ENCODE measurements at places on chromosomes 6 and 20. TPM values are rescaled to one million over a fixed set of nuclear protein-coding genes. Genes with fewer than 3 reads are reported as not detected.

Gene APCDD1L
- 2.4 TPM for total RNA-seq

Gene KIAA0408
- total RNA-seq = 7.5 TPM

Gene ERVFRD-1
- not detected for total RNA-seq

Gene EEF1A2
- total RNA-seq = 34.9 TPM

DNA sequence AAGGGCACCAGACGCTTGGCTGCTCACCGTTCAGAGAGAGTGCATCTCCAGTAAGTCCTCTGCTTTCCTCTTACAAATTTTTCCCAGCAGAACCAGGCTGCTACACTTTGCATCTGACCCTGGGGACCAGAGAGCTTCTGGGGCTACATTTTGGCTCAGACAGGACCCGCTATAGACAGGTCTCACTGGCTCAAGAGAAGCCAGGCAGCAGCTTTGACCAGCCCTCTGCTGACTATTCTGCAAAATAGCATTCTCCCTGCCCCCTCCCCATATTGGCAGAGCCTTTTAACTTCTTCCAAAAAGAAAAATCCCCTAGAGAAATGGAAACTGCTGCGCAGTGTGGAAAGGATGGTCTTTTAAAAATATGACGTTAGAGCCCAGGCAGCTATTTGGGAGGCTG is 37.2 kb downstream of the CPXM1 start:
- H3K4me3 ChIP-seq = no peak overlapping the region
- no peak for DNase-seq
- no peaks in the 10 kb centered on the region for H3K36me3 ChIP-seq
- peaks cover 9% of the 10 kb centered on the region for H3K4me1 ChIP-seq
- H3K27me3 ChIP-seq = peaks cover 5% of the 10 kb centered on the region

- H3K27me3 ChIP-seq = peaks cover 25% of the 10 kb centered on the region
- H3K27ac ChIP-seq = peak overlapping the region; percentile 84
- peak; percentile 74 for DNase-seq
- H3K36me3 ChIP-seq = peaks cover 4% of the 10 kb centered on the region
Observed at GRCh38 chr6:108562503-108562993, 1.8 kb downstream of the FOXO3 start.

GRCh38 chr6:34389034-34389433 is 3.4 kb downstream of the NUDT3 start:
- no peak overlapping the region for H3K27ac ChIP-seq
- H3K4me1 ChIP-seq = peaks cover 37% of the 10 kb centered on the region
- no peaks in the 10 kb centered on the region for H3K36me3 ChIP-seq
- no peak for DNase-seq
- H3K27me3 ChIP-seq = no peaks in the 10 kb centered on the region

- no peaks in the 10 kb centered on the region for H3K4me1 ChIP-seq
- H3K27ac ChIP-seq = no peak overlapping the region
- no peak overlapping the region for H3K4me3 ChIP-seq
- no peaks in the 10 kb centered on the region for H3K36me3 ChIP-seq
Observed at GRCh38 chr6:129929433-129929832, 68.3 kb upstream of the TMEM244 start.

- H3K4me1 ChIP-seq = peaks cover 9% of the 10 kb centered on the region
- DNase-seq = no peak
- no peaks in the 10 kb centered on the region for H3K27me3 ChIP-seq
Observed at GRCh38 chr20:50343490-50344179, 153.0 kb downstream of the CEBPB start.

GRCh38 chr6:115583290-115583689 is 477.4 kb downstream of the FRK start:
- DNase-seq = no peak
- no peaks in the 10 kb centered on the region for H3K36me3 ChIP-seq
- H3K4me1 ChIP-seq = no peaks in the 10 kb centered on the region
- H3K4me3 ChIP-seq = no peak overlapping the region
- no peak overlapping the region for H3K27ac ChIP-seq
- H3K27me3 ChIP-seq = no peaks in the 10 kb centered on the region

GRCh38 chr6:38495518-38495917 is 144.2 kb downstream of the BTBD9 start:
- DNase-seq = no peak
- H3K36me3 ChIP-seq = no peaks in the 10 kb centered on the region
- no peaks in the 10 kb centered on the region for H3K27me3 ChIP-seq
- H3K4me3 ChIP-seq = no peak overlapping the region
- no peak overlapping the region for H3K27ac ChIP-seq

GRCh38 chr20:22582386-22582963 is 1.9 kb downstream of the FOXA2 start:
- peaks cover 7% of the 10 kb centered on the region for H3K36me3 ChIP-seq
- peak; percentile 37 for DNase-seq
- peaks cover 59% of the 10 kb centered on the region for H3K4me1 ChIP-seq

DNA sequence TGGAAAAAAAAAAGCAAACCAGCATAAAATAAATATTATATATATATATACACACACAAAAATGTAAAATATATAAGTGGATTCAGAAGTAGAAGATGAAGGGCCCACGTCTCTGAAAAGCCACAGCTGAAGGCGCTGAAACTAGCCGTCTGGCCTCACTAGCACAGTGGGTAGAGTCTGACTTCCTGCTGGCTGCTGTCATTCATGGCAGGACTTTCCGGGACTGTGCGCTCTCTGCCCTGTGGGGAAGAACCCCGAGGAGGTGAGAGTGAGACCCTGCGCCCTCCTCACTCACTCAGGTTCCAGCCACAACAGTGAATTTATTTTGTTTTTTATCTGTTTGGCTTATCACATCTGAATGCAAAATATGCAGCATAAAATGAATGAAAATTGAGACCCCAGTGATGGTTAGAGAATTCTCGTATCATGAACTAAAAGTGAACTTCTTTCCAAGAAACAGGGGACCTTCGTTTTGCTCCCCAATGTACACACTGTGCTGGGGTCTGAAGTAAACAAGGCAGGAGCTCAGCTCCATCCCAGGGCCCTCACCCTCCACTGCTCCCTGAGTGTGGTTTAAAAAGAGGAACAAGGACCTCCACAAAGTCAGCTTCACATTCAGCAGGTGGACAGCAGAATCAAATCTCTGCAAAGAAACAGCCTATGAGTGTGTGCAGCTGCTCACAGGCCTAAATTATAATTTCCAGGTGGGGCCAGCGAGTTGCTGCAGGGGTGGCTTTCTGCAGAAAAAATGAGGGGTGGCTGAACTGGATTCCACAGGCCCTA is 1.3 kb upstream of the RAMACL start:
- DNase-seq = no peak
- peaks cover 58% of the 10 kb centered on the region for H3K4me1 ChIP-seq
- no peaks in the 10 kb centered on the region for H3K27me3 ChIP-seq
- H3K36me3 ChIP-seq = no peaks in the 10 kb centered on the region

DNA sequence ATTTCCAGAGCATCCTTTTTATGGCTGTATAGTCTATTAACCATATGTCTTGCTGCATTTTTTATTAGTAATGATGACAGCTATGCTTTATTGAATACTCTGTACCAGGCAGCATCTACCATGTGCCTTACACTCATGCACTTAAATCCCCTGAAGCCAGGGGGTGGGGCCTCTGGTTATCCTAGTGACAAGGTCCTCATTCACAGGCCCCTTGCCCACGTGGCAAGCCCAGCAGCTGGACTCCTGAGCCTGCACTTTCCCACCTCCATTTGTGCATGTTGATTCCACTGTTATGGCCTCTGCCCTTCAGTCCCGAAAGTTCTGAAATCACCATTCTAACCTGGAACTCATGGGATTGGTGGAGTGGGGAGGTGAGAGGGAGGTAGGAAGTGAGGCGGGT is 22.3 kb downstream of the ACTR5 start:
- no peaks in the 10 kb centered on the region for H3K27me3 ChIP-seq
- no peak overlapping the region for H3K4me3 ChIP-seq
- no peak overlapping the region for H3K27ac ChIP-seq
- no peak for DNase-seq
- peaks cover 60% of the 10 kb centered on the region for H3K36me3 ChIP-seq

GRCh38 chr6:114592506-114592905 is 249.7 kb upstream of the HS3ST5 start:
- no peak overlapping the region for H3K4me3 ChIP-seq
- no peaks in the 10 kb centered on the region for H3K36me3 ChIP-seq

GRCh38 chr6:110325197-110325596 is 33.0 kb downstream of the METTL24 start:
- no peaks in the 10 kb centered on the region for H3K36me3 ChIP-seq
- peaks cover 52% of the 10 kb centered on the region for H3K4me1 ChIP-seq
- no peak for DNase-seq
- H3K27me3 ChIP-seq = peaks cover 5% of the 10 kb centered on the region

DNA sequence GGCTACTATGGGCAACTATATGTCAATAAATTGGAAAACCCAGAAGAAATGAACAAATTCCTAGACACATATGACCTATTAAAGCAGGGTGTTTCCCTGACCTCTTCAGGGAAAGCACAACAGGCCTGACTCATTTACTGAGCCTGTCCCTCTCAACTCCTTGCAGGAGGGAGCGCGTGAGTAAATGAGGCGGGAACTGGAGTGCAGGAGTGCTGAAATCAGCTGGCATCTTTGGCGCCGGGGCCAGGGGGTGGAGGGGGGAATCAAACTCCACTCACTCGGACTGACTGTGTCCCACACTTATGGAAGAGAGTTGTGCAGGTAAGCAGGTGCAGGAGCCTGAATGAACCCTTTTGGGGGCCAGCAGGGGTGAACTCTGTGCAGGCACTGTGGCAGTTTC is 671.2 kb upstream of the PTCHD4 start:
- H3K4me3 ChIP-seq = no peak overlapping the region
- no peaks in the 10 kb centered on the region for H3K36me3 ChIP-seq
- no peak for DNase-seq
- H3K4me1 ChIP-seq = peaks cover 9% of the 10 kb centered on the region
- no peaks in the 10 kb centered on the region for H3K27me3 ChIP-seq
- H3K27ac ChIP-seq = no peak overlapping the region

DNA sequence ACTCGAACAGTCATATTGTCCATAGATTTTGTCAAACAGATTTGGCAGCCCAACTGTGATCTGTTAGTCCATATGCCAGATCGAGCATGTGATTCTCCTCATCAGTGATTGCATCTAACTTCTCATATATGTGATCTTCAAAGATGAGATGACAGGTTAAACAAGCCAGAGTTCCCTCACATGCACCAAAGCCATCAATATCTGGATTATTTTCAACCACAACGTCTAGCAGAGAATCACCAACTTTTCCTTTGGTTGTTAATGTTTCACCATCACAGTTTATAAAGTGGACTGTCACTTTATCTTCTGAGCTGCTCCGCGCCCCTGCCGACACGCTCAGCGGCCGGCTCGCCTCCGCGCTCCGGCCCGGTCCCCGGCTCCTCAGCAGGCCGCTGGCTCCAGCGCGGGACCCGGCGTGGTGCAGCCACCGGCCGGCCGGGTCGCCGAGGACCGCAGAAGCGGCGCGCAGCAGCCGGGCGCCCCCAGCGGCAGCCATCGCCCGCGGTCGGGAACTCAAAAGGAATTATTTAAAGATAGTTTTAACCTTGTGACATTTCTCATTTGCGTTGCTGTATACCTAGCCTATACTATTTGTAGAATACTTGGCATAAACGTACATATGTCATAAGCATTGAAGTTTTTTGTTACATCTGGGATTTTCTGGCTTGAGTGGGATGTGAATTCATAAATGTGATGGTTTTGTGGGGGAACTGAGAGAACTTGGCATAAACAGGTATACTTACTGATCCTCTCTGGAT is 40.1 kb upstream of the DYNLRB1 start:
- H3K4me1 ChIP-seq = no peaks in the 10 kb centered on the region
- peak; percentile 19 for DNase-seq
- no peak overlapping the region for H3K4me3 ChIP-seq
- no peaks in the 10 kb centered on the region for H3K27me3 ChIP-seq
- H3K27ac ChIP-seq = no peak overlapping the region

DNA sequence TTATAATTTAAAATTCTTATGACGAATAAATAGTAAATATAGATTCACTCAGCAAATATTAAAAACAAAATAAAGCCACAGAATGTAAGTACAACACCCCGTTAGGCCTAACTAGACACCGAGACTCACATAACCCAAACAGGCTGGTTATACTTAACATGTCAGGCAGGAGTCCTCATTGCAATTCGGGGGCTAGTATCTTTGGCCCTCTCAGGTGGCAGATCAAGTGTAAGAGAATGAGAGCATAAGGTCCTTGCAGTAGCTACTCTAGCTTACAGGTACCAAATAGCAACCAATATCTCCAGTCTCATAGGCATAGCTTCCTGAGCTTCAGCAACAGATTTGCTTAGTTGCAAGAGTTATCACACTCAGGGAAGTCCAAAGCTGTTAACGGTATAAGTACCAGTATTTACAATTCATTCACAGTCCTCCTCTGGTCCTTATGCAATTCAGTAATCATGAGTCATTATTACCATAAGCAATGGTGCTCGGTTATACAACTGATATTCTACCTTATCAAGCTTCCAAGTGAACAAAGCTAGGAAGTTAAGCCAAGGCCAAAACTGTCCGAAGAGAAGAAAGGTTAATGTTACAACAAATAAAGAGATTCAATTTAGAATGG is 20.1 kb downstream of the REV3L start:
- H3K27me3 ChIP-seq = no peaks in the 10 kb centered on the region
- H3K4me1 ChIP-seq = no peaks in the 10 kb centered on the region
- H3K27ac ChIP-seq = no peak overlapping the region
- DNase-seq = no peak
- no peak overlapping the region for H3K4me3 ChIP-seq

DNA sequence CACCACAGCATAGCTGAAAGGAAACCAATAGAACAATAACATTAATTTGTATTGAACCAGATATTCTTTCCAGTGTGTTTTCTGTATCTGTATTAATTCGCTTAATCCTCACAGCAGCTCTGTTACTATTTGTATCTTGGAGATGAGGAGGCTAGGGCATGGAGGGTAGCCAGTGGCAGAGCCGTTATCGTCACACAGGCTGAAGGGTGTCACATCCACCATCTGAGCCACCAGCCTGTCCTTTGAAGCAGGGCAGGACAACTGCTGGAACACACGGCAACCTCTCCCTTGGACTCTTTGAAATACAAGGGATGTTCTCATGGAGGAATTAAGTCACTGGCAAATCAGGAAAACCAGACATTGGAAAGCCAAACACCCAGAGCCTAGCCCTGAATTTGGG is 628.0 kb upstream of the CDH4 start:
- no peaks in the 10 kb centered on the region for H3K4me1 ChIP-seq
- H3K4me3 ChIP-seq = no peak overlapping the region
- peaks cover 20% of the 10 kb centered on the region for H3K27me3 ChIP-seq
- H3K27ac ChIP-seq = no peak overlapping the region
- DNase-seq = no peak

- H3K4me1 ChIP-seq = no peaks in the 10 kb centered on the region
- no peak for DNase-seq
- no peak overlapping the region for H3K4me3 ChIP-seq
- no peak overlapping the region for H3K27ac ChIP-seq
- H3K27me3 ChIP-seq = no peaks in the 10 kb centered on the region
- H3K36me3 ChIP-seq = no peaks in the 10 kb centered on the region
Observed at GRCh38 chr6:133584823-133585222, 304.1 kb upstream of the TCF21 start.

All from WTC11 (cell line).